ENCODE measurements at places on chromosomes 12 and 14.

- DNase-seq = no peak
Measured at GRCh38 chr14:59208224-59208814, 19.9 kb downstream of the DAAM1 start.

DNA sequence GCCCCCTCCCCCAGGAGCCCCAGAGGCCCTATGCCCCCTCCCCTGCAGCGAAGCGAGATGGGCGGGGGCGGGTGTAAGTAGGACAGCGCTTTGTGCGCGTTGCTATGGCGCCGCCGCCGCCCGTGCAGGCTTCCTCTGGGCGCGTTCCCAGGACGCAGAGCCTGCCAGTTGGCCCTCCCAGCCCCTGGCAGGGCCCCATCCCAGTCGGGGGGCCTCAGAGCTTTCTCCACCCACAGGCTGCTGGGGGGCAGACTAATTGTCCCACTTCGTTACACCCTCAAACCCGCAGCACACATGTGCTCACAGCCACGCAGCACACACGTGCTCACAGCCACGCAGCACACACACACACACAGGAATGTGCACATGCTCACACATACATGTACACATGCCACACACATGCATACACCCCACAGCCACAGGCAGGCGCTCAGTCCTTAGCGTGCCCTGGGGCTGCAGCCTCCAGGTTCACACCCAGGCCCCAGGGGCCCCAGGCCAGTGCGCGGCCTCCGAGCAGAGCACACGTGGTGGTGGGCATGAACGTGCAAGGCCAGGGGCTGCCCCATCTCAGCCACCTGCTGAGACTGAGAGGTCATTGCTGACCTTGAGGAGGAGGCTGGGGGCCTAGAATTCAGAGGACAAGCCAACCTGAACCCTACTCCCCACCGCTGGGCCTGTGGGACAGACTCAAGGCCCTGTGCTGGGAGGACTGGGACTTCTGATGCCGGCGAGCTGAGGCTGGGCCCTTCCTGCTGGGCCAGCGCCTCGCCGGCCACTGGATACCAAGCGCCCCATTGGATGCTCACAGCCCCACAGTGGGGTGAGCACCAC lies 15.6 kb downstream of the TRMT61A start:
- no peak for DNase-seq

DNA sequence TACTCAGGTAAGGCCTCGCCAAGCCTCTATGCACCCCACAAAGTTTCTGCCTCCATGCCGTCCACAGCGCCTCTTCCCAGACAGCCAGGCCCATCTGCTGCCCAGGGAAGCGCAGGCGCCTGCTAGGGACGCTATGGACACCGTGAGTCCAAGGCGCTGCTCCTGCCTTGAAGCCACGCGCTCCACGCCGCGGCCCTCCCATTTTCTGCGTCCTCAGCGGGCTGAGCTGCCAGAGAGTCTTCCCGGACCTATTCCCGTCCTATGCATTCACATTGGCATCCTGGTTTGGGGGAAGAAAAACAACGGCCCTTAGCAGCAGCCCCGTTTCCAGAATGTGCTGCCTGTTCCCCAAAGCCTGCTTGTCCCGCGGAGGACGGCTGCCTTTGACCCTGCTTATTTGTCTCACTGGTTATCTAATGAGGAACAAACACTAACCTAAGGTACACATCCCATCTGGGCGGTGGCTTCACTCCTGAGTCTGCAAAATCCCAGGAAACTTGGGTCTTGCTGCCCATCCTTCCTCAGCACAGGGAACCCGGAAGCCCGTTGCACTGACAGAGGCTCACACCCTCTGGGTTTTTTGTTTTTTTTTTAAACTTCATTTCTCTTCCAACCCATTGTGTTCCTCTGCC lies 38.0 kb downstream of the MMAB start:
- DNase-seq = no peak

GRCh38 chr14:38233218-38233617 lies 22.7 kb downstream of the CLEC14A start:
- no peak for DNase-seq

GRCh38 chr14:99586761-99587459 lies 17.1 kb downstream of the CCDC85C start:
- no peak for DNase-seq

- DNase-seq = no peak
Measured at GRCh38 chr12:31931796-31932715, 27.2 kb upstream of the RESF1 start.

DNA sequence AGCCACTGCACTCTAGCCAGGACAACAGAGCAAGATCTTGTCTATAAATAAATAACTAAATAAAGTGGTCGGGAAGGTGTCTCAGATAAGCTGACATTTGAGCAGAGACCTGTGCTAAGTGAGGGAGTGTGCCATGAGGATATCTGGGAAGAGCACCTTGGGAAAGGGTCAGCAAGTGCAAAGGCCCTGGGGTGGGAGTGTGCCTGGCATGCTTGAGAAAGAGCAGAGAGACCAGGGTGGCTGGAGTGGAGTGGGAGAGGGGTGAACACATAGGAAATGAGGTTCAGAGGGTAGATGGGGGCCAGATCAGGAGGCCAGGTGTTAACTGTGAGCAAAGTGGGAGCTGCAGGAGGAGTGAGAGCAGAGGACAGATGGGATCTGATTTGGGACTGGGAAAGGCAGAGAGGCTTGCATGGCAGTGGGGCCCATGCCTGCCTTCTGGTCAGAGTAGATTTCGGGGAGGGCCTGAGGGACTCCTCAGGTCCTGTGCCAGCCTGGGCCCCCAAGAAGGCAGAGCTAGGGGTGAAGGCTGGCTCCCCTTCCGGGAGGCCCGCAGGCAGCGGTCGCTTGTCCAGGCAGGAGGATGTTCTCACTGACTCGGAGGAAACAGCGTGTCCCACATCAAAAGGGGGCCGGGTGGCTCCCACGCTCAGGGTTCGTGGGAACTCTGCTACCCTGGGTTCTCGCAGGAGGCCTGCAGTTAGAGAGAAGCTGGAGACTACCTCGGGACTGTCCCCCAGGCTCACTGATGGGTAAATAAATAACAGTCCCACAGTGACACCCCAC lies 32.6 kb downstream of the DTX1 start:
- no peak for DNase-seq

DNA sequence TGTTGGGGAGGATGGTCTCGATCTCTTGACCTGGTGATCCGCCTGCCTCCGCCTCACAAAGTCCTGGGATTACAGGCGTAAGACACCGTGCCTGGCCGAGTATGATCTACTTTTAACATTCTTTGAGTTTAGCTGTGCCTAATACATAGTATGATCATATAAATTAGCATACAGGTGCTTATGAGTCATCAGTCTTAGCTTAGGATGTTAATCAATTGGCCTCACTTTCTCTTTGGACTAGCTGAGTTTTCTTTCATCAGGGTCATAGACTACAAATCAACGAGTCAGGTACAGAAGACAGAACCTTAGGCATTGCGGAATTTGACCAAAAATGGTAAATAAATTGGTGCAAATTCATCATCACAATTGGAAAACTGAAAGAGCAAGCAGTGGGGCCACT lies 2.2 kb downstream of the SLC25A21 start:
- peak; percentile 17 for DNase-seq

DNA sequence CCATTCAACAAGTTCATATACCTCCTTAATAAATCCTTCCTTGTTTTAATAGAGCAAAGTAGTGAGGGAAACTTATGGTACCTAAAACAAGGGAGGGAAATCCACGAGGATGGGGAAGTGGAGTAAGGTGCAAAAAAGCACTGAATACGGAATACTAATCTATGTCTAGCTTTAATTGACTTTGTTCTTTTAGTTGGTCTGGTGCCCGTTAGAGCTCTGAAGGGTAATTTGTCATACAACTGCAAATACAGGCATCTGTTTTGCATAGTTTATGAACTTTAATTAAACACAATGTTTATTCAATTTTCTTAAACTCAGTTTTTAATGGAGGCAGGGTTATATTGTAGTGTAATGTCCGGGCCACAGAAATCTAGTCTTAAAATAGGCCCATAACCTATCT lies 67.0 kb downstream of the E2F7 start:
- no peak for DNase-seq

DNA sequence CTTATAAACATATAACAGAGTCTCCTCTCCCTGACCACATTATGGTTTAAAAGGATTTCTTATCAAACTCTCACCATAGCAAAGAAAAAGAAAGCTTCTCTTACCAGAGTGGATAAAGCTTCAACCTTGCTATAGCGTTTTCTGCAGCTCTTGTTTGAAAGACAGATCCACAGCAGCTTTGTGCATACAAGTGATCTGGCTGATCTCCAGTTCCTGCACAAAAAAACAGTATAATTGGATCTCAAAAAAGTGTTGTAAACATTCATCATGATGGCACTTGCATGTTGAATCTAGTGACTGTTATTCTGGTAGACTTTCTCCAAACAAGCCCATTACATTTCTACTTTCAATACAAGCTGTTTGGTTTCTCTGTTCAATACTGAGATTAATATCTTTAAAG lies 178.9 kb upstream of the MGAT4C start:
- DNase-seq = no peak

- DNase-seq = no peak
Measured at GRCh38 chr14:93713726-93714405, 74.4 kb downstream of the PRIMA1 start.

- no peak for DNase-seq
Measured at GRCh38 chr14:24157331-24157730, 3.7 kb upstream of the IRF9 start.

DNA sequence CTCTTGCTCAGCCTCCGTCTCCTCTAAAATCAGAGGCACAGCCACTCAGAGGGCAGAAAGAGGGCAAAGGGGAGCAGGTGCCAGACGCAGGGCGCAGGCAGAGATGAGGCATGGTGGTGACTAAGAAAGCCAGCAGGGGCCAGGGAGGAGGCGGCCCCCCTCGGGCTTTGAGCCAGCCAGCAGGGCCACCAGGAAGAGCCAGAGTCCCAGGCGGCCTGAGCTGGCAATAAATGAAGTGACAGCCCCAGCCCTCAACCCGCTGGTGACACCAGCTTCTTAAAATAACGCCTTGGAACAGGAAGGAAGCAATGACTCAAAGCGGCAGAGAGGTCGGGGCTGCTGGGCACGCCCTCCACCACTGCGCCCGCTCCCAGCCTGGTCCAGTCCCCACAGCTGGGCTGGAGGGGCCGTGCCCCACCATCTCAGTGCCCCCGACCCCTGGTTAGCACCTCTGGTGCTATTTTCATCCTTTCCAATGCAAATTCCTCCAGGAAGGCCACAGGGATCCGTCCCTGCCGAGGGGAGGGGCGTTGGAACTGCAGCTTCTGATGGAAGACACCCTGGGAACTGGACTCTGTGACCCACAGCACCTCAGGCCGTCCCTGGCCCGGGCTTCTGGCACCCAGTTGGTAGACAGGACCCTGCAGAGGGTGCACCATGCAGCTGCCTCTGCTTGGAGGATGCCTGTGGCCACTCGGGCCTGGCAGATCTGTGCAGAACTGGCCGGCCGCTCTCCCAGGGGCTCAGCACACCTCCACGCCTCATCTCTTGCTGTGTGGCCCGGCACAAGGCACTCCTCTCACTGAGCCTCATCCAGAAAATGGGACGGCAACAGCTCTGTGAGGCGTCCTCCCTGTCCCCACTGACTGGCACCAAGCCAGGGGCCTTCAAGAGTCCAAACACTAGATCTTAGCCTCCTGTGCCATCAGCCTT lies 113.7 kb downstream of the NCOR2 start:
- no peak for DNase-seq

GRCh38 chr14:49581209-49582112 lies 4.7 kb downstream of the RPS29 start:
- no peak for DNase-seq

DNA sequence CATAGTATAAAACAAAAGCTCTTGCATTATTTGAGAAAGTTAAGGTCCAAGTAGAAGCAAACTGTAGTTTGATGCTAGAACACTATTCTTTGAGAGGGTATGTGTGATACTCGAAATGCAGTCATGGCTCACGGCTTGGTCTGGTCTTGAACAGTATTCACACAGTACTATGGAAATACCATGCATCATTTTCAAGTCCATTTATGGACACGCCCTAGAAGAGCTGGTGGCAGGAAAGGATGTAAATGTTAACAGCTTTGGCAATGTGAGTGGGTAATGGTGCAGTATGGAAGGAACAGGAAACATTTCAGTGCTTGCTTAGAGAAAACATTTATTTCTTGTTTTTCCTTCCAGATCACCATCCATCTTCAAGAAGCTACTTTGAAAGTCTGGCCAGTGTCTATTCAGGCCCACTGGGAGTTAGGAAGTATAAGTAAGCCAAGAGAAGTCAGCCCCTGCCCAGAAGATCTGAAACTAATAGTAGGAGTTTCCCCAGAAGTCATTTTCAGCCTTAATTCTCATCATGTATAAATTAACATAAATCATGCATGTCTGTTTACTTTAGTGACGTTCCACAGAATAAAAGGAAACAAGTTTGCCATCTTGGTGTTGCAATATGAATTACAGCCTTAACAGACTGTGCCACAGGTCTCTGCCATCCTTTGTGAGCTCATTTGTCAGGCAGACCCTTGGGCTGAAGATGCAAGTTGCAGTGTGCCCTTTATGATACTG lies 5.7 kb upstream of the AKAP5 start:
- DNase-seq = no peak

DNA sequence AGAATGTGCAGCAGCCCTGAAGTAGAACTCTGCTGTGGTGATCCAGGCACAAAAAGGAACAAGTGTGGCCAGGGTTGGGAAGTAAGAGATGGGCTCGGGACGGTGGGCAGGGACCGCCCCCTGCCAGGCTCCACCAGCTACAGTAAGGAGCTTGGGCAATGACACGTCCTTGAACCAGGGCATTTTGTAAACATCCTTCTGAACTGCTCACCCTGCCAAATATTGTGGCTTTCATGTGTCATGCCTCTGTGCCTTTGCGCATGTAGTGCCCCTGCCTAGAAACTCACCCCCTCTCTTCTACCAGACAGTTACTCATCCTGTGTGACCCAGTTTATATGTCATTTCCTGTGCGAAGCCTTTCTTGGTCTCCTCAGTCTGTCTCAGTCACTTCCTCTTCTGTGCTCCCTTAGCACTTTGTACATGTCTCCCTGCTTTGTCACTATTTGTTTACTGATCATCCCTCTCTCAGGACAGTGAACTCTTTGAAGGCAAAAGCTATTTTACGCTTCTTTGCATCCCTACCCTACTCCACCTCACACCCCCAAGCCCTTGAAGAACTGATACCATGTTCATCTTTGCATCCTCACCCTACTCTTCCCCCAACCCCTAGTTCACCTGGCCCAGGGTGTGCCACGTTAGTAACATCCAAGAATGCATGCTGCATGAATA lies 108.9 kb upstream of the PLEKHG7 start:
- no peak for DNase-seq

DNA sequence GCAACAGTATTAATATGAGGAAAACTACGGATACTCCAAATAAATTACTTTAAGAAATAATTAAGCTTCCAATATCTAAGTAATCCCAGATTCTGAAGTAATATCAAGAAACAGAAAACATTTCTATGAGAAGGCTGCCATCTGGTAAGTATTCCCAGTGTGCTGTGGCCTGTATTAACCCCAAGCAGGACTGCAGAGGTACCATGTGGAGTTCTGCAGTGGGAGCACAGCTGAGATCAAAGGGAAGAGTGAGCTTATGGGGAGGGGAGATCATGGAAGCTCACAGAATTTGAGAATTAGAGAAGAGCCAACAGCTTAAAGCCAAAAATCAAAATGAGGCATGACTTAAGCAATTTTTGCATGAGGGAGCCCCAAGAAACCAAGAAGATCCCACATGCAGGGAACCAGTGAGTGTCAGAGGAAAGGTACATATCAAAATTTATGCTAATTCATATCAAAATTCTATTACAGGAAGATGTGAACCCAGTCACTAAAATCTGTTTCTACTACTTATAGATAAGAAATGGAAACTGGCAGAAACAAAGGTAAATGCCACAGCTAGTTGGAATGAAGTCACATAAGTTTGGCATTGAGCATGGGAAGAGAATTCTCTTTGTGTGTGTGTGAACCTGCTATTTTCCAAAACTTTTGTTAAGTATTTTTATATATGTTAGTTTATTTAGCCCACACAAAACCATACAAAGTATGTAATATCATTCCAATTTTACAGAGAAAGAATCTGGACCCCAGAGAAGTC lies 62.6 kb upstream of the KITLG start:
- DNase-seq = no peak
